Germinal center (tissue), 1 donor: ENCODE measurements at places on chromosomes 4 and X.
A peak's percentile ranks its signal among the peaks of the same experiment; 100 is the strongest.

DNA sequence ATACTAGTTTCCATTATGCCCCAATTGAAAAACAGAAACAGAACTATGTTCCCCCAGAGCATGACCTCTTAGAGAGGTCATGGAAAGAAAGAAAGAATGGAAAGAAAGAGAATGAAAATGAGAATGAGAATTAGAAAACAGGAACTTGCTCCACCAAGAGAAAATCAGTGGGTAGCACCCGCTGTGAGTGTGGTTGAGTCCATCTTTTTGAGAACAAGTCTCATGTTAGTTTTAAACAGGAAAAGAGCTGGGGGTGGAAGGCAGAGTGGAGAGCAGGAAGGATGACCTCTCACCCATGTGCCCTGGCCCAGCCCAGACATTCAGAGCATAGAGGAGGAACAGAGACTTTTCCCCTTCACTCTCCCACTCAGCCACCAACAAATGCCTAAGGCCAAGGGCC is 4.9 kb downstream of the GSX2 start:
- peak; percentile 51 for DNase-seq

GRCh38 chr4:20354120-20354519 is 102.4 kb downstream of the SLIT2 start:
- no peak for DNase-seq

GRCh38 chr4:42498040-42498439 is 100.8 kb downstream of the SHISA3 start:
- no peak for DNase-seq

DNA sequence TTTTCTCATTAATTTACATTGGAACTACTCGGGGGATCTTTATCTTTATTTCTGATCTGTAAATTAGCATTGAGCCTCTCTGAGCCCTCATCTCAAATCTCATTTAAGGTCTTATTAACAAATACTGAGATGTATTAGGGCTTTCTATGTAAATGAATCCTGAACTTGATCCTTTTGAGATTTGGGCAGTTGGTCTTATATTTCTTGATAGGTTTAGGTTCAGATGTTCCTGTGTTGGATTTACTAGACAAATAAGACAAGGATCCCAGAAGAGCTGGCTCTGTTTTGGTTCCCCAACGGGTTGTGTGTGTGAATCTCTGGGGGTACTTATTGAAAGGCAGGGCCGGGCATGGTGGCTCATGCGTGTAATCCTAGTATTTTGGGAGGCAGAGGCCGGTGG is 36.1 kb downstream of the LONRF3 start:
- no peak for DNase-seq

DNA sequence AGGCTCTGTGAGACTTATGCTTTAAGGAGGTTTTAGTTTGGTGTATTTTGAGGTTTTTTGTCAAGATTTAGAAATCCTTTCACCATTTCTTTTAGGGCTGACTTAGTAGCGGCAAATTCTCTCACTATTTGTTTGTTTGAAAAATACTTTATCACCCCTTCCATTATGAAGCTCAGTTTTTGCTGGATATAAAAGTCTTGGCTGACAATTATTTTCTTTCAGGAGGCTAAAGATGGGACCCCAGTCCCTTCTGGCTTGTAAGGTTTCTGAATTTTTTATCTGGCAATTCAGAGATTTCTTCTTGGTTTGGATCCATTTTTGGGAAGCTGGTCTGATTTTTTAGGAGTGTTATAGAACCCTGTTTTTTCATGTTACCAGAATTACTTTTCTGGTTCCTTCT is 88.5 kb downstream of the ACTRT1 start:
- DNase-seq, result no peak

GRCh38 chr4:181855307-181855706 is 387.9 kb upstream of the TENM3 start:
- no peak for DNase-seq
